ENCODE measurements at places on chromosomes 2 and 18.
A peak's percentile ranks its signal among the peaks of the same experiment; 100 is the strongest.

- DNase-seq, result no peak
These were observed 344.0 kb downstream of the DSC3 start for GRCh38 chr18:30698571-30698970.

- DNase-seq, result no peak
These were observed 7.8 kb upstream of the CNDP2 start for GRCh38 chr18:74488354-74488753.

DNA sequence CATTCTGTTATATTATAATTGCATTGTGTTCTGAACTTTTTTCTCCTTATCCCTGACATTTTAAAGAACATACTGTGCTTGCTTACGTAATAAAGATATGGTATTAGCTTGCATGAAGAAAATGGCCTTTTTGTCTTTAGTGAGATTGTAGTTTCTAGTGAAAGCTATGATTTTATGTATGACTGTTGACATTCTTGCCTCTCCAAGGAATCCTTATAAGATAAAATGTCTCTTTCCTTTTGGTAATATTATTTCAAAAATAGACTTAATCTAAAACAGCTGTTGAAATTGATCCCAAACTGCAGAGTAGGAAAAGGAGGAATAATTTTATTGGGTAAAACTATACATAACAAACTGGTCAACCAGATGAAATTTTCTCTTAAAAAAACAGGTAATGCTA lies 40.8 kb upstream of the CCDC102B start:
- no peak for DNase-seq

- no peak for DNase-seq
These were observed 85.2 kb downstream of the STRADB start for GRCh38 chr2:201536754-201537153.

GRCh38 chr2:127105656-127106456 lies 1.1 kb downstream of the BIN1 start:
- no peak for DNase-seq

GRCh38 chr18:77052297-77052982 lies 80.1 kb downstream of the MBP start:
- DNase-seq, result no peak

DNA sequence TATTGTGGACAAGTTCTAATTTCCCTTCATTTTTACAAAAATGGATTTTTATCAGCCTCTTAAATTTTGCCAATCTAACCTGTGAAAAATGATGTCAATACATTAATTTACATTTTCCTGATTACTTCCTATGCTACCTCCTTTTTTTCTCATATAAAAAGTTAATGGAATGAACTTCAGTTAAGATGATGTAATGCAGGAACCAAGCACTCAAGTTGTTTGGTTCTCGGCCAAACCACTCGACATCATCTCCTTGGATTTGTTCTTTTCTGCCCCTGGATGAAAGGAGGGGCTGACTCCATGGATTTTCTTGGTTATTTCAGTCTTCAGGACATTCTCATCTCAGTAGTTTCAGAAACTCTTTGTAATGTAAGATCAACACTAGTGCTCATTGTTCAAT lies 253.1 kb upstream of the NXPH2 start:
- no peak for DNase-seq

DNA sequence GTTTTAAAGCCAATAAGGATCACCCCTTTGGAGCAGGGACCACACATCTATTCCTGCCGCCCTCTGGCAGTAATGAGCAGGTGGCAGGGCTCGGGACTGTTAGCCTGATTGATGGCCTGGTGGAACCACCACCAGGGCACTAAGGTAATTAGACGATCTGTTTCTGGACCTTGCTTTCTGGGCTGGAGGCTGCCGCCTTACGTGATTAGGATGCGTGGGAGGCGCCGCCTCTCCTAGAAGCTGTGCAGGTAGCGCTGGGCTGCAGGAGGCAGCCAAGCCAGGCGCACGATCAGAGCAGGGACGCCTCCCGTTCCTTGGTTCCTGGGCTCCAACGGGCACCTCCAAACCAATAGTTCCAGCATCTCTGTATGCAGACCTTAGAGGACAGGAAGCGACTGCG lies 242.6 kb upstream of the RAB12 start:
- no peak for DNase-seq

DNA sequence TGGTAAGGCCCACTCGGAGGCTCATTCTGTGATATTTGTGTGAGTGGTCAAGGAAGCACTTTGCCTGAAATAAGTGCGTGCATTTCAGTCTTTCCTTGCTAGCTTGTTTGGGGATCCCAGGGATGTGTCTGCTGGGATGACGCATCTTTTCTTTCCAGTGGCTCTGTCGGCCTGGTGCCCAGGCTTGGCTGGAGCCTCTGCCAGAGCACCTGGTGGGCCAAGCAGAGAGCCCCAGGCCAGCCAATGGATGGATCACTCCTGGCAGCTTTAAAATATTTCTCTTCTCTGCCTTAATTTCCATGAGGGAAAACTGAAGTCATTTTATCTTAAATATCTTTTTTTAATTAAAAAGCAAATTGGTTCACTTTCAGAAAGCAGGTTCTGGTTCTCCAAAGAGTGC lies 501.8 kb upstream of the HS6ST1 start:
- no peak for DNase-seq

GRCh38 chr18:4256766-4257417 lies 198.2 kb downstream of the DLGAP1 start:
- no peak for DNase-seq

- DNase-seq, result no peak
These were observed 13.4 kb upstream of the RPL37A start for GRCh38 chr2:216485237-216485636.

- no peak for DNase-seq
These were observed 31.7 kb downstream of the CELF4 start for GRCh38 chr18:37533647-37534584.

- DNase-seq, result no peak
These were observed 62.1 kb downstream of the COBLL1 start for GRCh38 chr2:164779383-164780057.

GRCh38 chr2:193024791-193025190 lies 830.1 kb upstream of the TMEFF2 start:
- no peak for DNase-seq

DNA sequence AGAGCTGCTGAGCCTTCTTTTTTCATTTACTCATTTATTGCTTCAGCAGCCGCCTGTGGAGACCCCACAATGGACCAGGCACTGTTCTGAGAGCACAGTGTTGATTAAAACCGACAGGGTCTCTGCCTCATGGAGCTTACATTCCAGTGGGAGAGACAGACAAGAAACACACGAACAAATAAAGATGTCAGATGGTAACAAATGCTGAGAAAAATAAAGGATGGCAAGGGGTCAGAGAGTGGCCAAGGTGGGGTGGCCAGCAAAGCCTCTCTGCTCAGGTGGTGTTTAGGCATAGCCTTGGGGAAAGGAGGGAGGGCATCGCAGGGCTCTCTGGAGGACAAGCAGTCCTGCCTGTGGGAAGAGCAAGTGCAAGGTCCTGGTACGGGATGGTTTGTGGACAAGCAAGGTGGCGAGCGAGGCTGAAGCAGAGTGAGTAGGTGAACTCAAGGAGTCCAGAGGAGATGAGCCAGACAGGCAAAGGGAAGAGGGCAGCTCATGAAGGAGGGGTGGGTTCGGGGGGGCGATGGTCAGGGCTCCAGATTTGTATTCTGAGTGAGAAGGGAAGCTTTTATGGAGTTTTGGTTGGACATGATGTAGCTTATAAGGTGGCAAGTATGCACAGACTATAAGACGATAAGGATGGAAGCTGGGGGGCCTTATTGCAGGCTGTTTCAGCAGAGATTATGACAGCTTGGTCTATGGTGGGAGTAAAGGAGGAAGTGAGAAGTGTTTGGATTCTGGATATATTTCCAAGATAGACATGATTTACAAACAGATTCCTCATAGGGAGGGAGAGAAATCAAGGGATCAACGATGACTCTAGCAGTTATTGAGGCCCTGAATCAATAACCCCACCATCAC lies 8.8 kb upstream of the ITGB6 start:
- no peak for DNase-seq

GRCh38 chr2:23698116-23698693 lies 228.7 kb downstream of the ATAD2B start:
- no peak for DNase-seq

DNA sequence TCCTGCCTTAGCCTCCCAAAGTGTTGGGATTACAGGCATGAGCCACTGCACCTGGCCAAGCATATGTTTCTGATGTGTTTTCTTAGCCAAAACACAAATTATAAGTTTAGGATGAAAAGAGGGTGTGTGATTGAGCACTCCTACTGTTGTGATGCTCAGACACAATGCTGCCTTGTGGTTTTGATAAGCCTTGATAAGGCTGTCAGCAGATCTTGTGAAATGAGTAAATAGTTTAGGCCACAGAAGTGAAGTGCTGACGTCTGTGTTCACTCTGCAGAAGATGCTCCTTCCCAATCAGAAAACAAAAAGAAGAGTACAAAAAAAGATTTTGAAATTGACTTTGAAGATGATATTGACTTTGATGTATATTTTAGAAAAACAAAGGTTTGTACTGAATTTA lies 24.3 kb downstream of the NCAPH start:
- DNase-seq, result no peak

- DNase-seq, result peak; percentile 19
These were observed 7.9 kb downstream of the PKP4 start for GRCh38 chr2:158464426-158465281.

DNA sequence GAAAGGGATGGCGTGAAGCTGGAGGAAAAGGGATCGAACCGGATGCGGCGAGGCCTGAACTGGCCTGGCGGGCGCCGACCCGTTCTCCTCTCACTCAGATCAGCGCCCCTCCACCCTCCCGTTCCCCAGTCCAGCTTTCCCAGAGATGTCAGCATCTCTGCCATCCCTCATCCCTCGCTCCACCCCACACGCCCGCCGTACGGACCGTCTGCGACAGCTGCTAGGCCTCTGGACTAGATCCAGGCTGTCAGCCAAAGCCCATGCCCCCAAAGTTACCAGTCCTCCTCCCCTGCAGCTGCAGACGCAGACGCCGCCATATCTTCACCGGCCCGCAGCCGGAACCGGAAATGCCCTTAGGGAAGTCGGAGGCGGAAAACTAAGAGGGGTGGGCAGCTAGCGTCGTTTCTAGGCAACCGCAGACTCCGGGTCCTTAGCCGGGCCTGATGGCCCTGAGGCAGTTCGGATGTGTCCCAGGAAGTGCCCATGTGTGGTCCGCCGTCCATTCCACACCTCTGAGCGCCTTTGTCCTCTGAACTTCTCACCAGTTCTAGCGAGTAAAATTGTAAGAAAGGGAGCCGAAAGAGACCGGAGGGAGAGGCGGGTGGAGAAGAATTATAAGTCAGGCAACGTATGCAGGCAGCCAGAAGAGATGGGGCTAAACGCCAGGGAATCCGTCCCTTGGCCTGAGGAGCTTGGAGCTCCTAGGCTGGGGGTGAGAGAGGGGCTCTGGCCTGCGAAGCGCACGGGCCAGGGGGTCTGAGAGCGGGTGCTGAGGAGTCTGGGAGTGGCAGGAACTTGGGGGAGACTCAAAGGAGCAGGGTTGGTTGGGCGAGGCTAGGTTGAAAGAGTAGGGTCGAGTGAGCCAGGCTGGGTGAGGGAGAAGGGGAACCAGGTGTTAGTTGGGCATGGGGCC lies at the start of the genes RNF25 and STK36:
Gene RNF25, minus strand, starts transcription at position 349 of the 913 bp plus-strand sequence. Its CDS starts 32 bp downstream, at position 317.
Gene STK36, plus strand, starts transcription at position 433 of the 913 bp plus-strand sequence. CDS start 744 bp downstream, outside the sequence.
- DNase-seq, result peak; percentile 89

GRCh38 chr18:68121308-68121707 lies 593.6 kb downstream of the TMX3 start:
- DNase-seq, result no peak

DNA sequence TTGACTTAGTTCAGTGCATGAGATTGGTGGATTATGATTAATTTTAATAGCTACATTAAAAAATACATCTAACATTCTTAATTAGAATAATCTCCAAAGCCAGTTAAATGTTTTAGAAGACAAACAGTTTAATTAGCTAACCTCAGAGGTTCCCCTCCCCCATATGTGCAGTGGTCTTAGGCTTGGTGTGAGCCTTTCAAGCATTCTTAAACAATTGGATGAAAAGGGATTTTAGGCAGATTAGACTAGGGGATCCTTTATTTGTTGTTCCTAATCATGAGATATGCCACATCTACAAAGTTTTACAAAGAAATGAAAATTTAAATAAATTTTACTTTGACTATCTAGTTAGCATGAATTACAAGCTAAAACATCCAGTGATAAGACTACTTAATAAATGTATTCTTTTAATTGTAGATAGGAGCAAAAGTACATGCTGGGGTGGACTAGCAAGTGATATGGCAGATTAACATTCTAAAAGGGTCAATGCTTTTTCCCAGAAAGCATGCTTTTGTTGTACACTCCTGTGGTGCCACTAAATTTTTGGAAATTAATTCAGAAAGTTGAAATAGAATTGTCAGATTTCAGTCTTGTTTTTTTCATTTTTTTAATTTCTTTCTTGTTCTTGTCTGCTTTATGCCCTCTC lies 42.7 kb upstream of the OTX1 start:
- no peak for DNase-seq

DNA sequence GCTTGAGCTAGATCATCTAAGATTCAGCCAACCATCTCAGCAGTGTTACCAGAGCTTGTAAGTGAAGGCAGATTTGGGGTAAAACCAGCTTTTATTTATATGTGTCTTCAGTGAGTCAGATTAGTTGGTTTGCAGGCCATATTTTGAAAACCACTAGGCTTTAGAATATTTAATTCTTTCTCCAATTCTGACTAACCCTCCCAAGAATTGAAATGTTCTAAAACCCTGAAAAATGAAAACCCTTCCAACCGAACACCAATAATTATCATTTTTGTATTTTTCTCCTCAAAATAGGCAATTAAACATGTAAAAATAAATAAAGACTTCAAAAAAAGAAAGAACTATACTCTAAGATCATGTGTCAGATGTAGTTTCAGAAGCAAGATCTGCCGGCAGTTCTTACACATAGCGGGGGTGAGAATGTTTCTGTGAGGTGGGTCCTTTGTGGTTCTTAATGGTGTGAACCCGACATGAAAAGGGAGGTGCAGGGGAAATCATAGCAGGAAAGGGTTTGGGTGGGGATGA lies 14.2 kb downstream of the PLEK start:
- no peak for DNase-seq

DNA sequence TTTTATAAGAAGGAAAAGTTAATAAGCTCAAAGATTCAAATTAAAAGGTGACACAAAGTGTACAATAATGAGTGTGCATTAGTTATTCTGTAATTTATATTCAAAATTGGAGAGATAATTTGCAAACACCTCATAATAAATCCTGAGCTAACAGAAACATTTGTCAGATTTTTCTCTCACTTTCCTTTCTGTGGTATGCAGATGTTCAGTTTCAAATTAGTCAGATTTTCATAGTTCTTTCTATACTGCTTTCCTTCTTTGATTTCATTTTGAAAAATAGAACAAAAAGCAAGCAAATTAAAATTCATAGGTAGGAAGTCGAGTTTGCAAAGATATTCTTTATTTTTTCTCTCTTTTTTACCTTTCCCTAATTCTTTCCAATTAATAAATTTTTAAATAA lies 1420.1 kb upstream of the NXPH2 start:
- no peak for DNase-seq

All from NCI-H1105 treated with DMSO at 0.1 percent for 48 hours (cell line).